ENCODE measurements at places on chromosomes 1 and 21.
A peak's percentile ranks its signal among the peaks of the same experiment; 100 is the strongest.

GRCh38 chr1:54335755-54336108 is 70.5 kb downstream of the SSBP3 start:
- DNase-seq = peak; percentile 80

DNA sequence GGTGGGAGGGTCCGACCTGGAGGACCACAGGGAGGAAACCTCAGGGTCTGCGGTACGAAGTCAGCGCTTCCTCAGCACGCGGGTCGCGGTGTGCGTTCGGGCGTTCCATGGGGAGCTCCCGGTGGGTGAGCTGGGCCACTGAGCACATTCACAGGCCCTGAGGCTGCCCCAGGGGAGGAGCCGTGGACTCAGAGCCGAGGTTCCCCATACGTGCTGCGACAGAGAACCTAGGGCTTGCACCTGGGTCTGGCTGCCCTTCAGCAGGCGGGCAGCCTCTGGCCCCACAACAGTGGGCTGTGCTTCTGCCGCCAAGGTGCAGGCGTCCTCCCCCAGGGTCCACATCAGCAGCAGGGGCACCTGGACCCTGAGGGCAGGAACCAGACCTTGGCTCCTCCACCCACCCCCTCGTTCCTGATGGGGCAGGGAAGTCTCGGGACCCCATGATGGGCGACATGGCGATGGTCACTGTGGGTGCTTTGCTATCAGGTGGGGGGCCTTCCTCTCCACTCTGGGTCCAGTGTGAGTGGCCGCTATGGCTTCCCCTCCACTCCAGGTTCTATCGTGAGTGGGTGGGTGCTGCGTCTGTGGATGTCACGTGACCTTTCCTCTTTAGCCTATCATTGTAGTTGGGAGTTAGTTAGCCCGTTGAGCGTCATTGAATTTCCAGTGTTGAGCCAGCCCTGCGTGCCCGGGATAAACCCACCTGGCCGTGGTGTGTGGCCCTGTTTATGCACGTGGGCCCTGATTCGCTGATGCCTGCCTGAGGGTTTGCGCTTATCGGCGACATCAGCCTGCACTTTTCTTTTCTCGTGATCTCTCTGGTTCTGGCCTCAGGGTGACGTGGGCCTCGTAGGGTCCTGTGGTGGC is 27.9 kb downstream of the FTCD start:
- no peak for DNase-seq

GRCh38 chr21:37915497-37915911 is 753 bp downstream of the KCNJ6 start:
- DNase-seq = no peak

GRCh38 chr1:76939050-76939816 is 72.0 kb downstream of the ST6GALNAC5 start:
- peak; percentile 23 for DNase-seq

- no peak for DNase-seq
Measured at GRCh38 chr1:182622901-182623528, 18.8 kb upstream of the RGS16 start.

GRCh38 chr1:40665335-40666171 is at the start of gene RIMS3:
Gene RIMS3, minus strand, starts transcription at chr1:40665682. Its CDS starts 23,757 bp downstream, at chr1:40641925.
- DNase-seq = no peak

GRCh38 chr1:97192872-97193572 is 471.4 kb downstream of the PTBP2 start:
- DNase-seq = peak; percentile 98

- no peak for DNase-seq
Measured at GRCh38 chr1:78377356-78377928, 113.3 kb upstream of the PTGFR start.

- DNase-seq = no peak
Measured at GRCh38 chr1:201406831-201407406, 7.8 kb upstream of the LAD1 start.

DNA sequence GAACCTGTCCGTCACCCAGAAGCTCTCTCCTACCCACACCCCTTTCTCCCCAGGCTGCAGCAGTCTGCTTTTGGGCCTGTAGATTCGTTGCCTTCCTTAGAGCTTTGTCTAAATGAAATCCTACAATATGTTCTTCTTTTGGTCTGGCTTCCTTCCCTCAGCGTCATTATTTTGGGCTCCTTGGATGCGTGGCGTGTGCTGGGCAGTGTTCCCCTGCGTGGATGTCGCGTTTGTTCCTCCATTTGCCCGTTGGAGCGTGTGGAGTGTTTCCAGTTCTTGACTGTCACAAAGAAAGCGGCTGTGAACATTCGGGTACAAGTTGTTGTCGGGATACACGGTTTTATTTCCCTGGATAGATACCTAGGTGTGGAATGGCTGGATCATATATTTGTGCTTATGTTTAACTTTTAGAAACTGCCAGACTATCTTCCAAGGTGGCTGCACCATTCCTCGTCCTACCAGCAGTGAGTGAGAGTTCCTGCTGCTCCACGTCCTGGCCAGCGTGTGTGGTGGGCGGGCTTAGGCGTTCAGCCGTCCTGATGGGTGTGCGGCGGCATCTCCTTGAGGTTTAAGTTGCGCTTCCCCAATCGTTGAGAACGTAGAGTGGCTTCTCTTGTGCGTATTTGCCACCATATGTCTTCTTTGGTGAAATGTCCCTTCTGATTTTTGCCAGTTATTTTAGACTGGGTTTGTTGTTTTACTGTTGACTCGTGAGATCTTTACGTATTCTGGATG is 31.7 kb downstream of the SKI start:
- DNase-seq = no peak

- DNase-seq = no peak
Measured at GRCh38 chr1:233639611-233640010, 25.7 kb downstream of the KCNK1 start.

- DNase-seq = no peak
Measured at GRCh38 chr1:237553078-237553477, 337.6 kb downstream of the ZP4 start.

GRCh38 chr1:167165948-167166689 is 54.6 kb upstream of the POU2F1 start:
- peak; percentile 81 for DNase-seq

DNA sequence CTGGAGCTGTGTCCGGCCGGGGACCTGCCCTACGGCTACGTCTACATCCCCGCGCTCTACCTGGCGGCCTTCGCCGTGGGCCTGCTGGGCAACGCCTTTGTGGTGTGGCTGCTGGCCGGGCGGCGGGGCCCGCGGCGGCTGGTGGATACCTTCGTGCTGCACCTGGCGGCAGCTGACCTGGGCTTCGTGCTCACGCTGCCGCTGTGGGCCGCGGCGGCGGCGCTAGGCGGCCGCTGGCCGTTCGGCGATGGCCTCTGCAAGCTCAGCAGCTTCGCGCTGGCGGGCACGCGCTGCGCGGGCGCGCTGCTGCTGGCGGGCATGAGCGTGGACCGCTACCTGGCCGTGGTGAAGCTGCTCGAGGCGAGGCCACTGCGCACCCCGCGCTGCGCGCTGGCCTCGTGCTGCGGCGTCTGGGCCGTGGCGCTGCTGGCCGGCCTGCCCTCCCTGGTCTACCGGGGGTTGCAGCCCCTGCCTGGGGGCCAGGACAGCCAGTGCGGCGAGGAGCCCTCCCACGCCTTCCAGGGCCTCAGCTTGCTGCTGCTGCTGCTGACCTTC is 412 bp downstream of the GPR25 start:
- no peak for DNase-seq

DNA sequence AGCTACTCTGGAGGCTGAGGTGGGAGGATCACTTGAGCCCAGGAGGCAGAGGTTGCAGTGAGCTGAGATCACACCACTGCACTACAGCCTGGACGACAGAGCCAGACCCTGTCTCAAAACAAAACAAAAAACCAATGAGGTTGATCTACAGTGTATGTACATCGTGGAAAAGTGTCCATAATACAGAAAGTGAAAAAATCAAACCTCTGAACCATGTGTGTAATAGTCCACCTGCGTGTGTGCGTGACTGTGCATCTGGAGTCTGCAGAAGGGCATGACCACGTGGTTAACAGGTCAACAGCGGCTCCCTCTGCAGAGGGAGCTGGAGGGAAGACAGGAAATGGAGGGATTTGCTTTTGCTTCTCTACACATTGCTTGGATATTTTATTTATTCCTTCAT is 32.4 kb upstream of the ENO1 start:
- DNase-seq = no peak

DNA sequence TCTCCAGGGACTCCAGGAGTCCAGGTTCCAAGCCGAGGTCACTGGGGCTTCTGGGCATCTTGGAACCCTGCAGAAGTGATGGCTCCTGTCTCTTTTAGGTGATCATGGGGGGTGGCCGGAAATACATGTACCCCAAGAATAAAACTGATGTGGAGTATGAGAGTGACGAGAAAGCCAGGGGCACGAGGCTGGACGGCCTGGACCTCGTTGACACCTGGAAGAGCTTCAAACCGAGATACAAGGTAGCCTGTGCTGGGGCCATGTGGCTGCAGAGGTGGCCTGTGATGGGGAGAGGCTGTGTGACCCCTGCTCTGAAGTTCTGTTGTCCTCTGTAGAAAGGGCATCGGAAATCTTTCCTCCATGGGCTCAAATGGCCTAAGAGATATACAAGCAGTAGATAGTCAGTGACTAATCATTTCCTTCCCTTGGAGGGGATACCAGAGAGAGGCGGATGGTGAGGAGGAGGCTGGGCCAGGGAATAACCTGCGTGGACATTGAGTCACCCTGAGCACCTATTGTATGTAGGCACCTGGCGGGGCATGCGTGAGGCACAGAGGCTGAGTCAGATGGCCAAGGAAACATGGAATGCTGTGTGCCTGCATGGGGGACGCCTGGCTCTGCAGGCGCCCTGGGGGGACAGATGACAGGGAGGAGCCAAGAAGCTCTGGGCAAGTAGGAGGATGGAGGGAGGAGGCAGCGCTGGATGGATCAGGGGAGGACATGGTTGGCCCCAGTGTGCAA is 59.0 kb downstream of the ALPL start:
- DNase-seq = no peak

DNA sequence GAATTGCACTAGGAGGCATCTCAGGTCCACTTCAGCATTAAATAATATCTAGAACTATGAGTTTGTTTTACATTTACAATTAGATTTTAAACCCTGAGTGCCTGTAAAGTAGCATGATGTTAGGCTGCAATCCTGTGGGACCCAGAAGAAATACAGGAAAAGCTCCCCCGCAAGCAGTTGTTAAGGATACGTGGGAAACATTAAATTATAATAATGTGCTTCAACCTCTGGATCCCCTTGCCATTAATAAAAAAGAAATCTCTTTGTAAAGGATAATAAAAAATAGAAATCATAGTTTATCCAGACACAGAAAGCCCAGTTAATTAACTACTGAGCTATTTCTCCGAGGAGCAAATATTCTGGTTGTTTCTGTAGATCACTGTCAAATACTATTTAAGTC is 106.0 kb downstream of the PCNX2 start:
- DNase-seq = no peak

DNA sequence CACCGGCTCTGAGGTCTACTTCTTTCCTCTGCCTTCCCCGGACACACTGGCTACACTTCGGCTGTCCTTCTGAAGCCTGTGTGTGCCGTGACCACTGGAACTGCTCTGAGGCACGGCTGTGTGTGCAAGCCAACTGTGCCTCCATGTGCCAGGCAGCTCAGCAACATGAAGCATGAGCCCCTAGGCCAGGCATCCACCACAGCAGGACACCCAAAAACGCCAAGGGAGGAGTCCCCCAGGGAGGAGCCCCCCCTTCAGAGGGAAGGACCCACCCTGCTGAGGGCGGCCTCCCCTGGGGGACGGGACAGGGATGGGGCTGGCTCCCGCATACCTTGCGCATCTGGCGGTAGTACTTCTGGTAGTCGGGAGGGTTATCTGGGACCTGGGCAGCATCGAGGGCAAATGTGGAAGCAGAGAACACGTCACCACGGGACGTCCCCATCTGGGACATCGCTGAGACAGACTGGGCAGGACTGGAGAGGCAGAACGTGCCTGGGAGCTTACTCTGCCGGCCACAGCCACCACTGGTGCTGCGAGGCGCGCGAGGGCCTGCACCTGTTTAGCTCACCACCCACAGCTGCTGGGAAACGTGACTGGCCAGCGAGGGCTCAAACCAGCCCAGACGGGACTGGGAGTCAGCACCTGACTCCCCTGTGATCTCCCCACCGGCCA is 20.5 kb downstream of the LSS start:
- DNase-seq = no peak

DNA sequence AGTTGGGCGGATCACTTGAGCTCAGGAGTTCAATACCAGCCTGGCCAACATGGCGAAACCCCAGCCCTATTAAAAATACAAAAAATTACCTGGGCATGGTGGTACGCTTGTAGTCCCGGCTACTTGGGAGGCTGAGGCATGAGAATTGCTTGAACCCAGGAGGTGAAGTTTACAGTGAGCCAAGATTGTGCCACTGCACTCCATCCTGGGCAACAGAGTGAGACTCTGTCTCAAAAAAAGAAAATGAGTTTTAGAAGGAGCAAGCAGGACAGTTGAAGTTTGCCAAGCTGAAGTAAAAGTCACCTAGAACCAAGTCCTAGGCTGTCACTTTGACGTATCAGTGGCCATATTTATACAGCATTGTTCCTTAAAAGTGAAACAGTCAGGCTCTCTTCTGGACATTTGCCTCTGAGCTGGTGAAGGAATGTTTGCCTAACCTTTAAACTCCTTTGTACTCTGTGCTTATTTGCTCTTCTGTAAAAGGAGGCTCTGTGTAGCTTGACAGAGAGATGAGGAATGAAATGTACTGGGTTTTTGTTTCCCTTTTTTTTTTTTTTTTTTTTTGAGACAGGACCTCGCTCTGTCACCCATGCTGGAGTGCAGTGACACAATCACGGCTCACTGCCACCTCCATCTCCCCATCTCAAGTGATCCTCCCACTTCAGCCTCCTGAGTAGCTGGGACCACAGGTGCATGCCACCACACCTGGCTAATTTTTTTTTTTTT is 2.8 kb downstream of the RAB4A start:
- DNase-seq = no peak

- no peak for DNase-seq
Measured at GRCh38 chr1:219138747-219139146, 34.9 kb upstream of the LYPLAL1 start.

GRCh38 chr1:50735443-50735842 is 224.6 kb downstream of the FAF1 start:
- no peak for DNase-seq

GRCh38 chr1:87760155-87760554 is 431.5 kb downstream of the LMO4 start:
- DNase-seq = no peak

DNA sequence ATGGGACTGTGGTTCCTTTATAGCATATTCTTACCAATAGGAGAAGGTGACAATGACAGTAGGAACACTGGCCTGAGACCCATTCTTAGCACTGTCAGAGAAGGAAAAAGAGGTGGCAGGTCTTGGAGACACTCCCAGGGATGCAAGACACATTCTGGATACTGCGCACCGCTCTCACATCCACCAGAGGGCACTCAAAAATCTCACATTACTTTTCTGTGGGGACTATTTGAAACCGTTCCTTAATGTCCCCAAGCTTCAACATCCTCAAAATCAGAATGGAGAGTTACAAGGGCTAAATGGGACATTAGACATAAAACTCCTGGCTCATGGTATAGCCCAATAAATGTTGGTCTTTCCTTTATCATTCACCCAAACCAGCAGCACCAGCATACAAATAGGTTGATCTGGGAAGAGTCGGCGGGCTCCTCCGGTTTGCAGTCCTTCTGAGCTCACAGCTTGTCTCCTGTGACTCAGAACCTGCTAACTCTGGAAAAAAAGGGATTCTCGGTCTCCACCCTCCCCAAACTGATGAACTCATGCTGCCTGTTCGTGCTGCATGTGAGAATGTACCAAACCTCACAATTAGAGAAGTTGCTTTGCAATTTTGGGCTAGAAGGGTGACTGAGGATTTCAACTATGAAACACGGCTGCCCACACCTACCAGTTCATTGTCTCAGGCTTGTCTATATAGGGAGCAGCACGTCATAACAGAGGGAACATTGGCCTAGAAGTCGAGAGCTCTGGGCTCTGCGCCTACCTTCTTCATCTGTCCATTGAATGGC is 40.2 kb downstream of the IL12RB2 start:
- DNase-seq = no peak

GRCh38 chr1:187465441-187465840 is 636.7 kb downstream of the PLA2G4A start:
- no peak for DNase-seq
